ENCODE measurements at places on chromosomes 6 and 20. TPM values are rescaled to one million over a fixed set of nuclear protein-coding genes. Genes with fewer than 3 reads are reported as not detected.

MAP7 gene
- 1.2 TPM for polyA plus RNA-seq

ATP5F1E gene
- polyA plus RNA-seq = 84.9 TPM

WFDC5 gene
- polyA plus RNA-seq = not detected

PSORS1C2 gene
- not detected for polyA plus RNA-seq

MYB gene
- polyA plus RNA-seq = 0.05 TPM

OXT gene
- polyA plus RNA-seq = 1.9 TPM

COL12A1 gene
- 4.2 TPM for polyA plus RNA-seq

OR2B6 gene
- polyA plus RNA-seq = not detected

TLDC2 gene
- 0.10 TPM for polyA plus RNA-seq

ALDH5A1 gene
- polyA plus RNA-seq = 3.2 TPM

RWDD2A gene
- 4.9 TPM for polyA plus RNA-seq

KIF6 gene
- not detected for polyA plus RNA-seq

WFDC12 gene
- not detected for polyA plus RNA-seq

SCUBE3 gene
- polyA plus RNA-seq = 0.01 TPM

NRSN2 gene
- 9.8 TPM for polyA plus RNA-seq

NFATC2 gene
- 6.8 TPM for polyA plus RNA-seq

MROH8 gene
- polyA plus RNA-seq = 5.5 TPM

C6orf132 gene
- 6.2 TPM for polyA plus RNA-seq

CLPSL1 gene
- not detected for polyA plus RNA-seq

VAPB gene
- polyA plus RNA-seq = 13.0 TPM

ANGPT4 gene
- polyA plus RNA-seq = 0.30 TPM

PNPLA1 gene
- polyA plus RNA-seq = 0.02 TPM

CDK5RAP1 gene
- polyA plus RNA-seq = 21.3 TPM

SYCP2 gene
- polyA plus RNA-seq = 1.0 TPM

CEP85L gene
- 1.0 TPM for polyA plus RNA-seq

HLA-DQB2 gene
- not detected for polyA plus RNA-seq

ADGB gene
- not detected for polyA plus RNA-seq

CYP24A1 gene
- polyA plus RNA-seq = not detected

NNAT gene
- 31.0 TPM for polyA plus RNA-seq

SYCP2L gene
- polyA plus RNA-seq = 0.18 TPM

CCM2L gene
- polyA plus RNA-seq = 16.0 TPM

RNF144B gene
- 16.5 TPM for polyA plus RNA-seq

PNLDC1 gene
- 0.56 TPM for polyA plus RNA-seq

SOX18 gene
- 8.1 TPM for polyA plus RNA-seq

C6orf58 gene
- polyA plus RNA-seq = not detected

ADGRB3 gene
- polyA plus RNA-seq = 0.08 TPM

PRSS16 gene
- 0.67 TPM for polyA plus RNA-seq

GATA5 gene
- 0.65 TPM for polyA plus RNA-seq

IL22RA2 gene
- not detected for polyA plus RNA-seq

RIMS1 gene
- 0.22 TPM for polyA plus RNA-seq

VIP gene
- 11.0 TPM for polyA plus RNA-seq

DCDC2 gene
- 0.06 TPM for polyA plus RNA-seq

TCF21 gene
- 4.3 TPM for polyA plus RNA-seq

SLC52A3 gene
- polyA plus RNA-seq = 3.6 TPM

ARFGEF3 gene
- polyA plus RNA-seq = 1.2 TPM

GJA10 gene
- not detected for polyA plus RNA-seq

BFSP1 gene
- 1.0 TPM for polyA plus RNA-seq

SLC35F1 gene
- polyA plus RNA-seq = 0.17 TPM

LGSN gene
- not detected for polyA plus RNA-seq

SSTR4 gene
- not detected for polyA plus RNA-seq

KHDRBS2 gene
- 0.03 TPM for polyA plus RNA-seq

PAK5 gene
- 0.44 TPM for polyA plus RNA-seq
